ENCODE measurements at places on chromosomes 6 and 20.

- DNase-seq = no peak
Measured at GRCh38 chr6:105562027-105562426, 159.1 kb upstream of the PREP start.

DNA sequence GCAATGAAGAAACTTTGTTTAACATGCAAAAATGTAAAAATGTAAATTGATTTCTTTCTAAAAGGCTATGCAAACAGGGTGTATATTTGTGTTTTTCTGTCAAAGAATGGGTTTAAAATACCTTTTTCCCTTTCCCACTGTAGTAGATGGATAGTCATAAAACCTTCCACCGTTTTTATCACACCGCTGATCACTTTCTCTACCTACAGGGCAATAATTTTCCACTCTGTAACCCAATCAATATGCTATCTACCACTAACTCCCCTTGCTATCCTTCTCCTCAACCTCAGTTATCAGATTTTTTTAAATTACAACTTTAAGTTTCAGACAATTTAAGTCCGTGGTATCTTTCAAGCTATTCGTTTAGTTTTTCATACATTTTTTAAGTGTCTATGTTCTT is 91.4 kb upstream of the ARID1B start:
- no peak for DNase-seq

DNA sequence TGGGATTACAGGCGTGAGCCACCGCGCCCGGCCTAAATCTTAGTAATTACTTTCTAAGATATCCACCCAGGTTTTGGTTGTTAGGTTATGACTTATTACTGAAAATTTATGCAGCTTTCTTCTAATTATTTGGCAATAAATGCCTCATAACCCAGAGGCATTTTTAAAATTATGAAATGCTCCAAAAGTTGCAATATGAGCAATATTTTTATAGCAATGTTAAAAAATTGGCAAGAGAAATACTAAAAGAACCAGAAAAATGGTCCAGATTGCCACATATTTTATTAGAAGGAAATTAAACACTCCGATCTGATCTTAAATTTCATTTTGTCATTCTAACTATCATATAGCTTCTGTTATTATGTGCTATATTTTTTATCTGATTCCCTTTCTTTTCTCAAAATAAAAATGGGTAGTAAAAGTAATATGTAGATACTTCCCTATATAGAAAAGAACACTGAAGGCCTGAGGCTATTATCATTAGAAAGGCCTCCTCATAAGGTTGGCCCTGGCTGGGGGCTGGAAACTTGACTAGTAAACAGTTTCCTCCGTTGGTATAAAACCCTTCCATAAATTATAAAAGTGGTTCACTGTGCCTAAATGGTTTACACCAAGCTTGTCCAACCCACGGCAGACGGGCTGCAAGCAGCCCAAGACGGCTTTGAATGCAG is 22.1 kb downstream of the BLOC1S5 start:
- no peak for DNase-seq

DNA sequence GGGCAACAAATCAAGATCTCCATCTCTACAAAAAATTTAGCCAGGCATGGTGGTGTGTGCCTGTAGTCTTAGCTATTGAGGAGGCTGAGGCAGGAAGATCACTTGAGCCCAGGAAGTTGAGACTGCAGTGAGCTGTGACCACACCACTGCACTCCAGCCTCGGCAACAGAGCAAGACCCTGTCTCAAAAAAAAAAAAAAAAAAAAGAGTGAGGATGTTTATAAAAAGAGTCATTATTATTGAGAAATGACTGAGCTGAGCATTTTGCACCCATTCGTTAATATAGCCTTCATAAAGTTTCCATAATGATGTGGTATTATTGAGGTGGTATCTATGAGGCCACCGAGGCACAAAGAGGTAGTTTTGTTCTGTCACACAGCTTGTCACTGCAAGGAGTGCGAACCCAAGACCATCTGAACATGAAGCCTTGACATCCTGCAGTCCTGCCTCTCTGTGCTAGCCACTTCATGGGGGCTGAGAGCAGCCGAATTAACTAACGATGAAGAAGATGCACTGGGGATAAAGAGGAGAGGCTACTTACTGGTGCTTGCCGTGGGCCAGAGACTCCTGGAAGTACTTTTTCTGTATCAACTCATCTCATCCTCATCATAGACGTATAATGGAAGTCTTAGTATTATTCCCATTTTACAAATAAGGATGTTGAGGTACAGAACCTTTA is 175.5 kb downstream of the BCAS1 start:
- DNase-seq = no peak

GRCh38 chr6:17027441-17027840 is 74.4 kb upstream of the STMND1 start:
- no peak for DNase-seq

DNA sequence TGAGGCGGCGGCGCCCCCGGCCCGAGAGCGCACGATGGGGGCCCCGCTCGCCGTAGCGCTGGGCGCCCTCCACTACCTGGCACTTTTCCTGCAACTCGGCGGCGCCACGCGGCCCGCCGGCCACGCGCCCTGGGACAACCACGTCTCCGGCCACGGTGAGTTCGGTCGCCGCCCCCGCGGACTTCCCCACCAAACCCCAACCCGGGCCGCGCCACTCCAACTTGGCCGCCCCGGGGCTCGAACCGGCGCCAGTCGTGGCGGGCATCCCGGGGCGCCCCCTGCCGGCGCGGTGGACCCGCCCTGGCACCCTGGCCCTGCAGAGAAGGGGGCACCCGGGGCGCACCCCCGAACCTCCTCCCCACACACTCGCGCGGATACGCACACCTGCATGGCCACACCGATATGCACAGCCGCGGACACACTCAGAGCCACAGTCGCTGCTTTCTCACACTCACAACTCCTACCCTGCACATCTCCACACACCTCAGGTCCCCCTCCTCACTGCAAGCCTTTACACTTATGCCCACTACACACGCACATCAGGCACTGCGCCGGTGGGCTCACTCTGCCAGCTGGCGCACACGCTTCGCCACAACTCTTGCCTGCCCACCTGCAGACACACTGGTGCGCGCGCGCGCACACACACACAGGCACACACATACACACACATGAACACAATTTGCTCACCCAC is 535 bp downstream of the VSTM2L start:
- DNase-seq = no peak

DNA sequence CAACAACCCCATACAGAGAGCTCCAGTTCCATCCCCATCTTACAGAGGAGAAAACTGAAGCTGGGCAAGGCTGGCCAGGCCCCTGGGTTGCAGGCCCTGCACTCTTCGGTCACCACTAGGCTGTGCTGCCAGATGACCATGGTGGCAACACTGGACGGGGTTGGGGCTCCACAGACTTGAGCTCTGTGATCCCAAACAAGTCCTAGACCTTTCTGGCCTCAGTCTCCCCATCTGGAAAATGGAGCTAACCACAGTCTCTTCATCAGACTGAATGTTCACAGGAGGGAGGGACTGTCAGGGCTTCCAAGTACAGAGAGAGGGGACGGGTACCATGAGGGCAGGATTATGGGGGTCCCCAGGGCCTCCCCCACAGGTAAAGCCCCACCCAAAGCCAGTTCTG is 41.3 kb upstream of the NOL4L start:
- no peak for DNase-seq

DNA sequence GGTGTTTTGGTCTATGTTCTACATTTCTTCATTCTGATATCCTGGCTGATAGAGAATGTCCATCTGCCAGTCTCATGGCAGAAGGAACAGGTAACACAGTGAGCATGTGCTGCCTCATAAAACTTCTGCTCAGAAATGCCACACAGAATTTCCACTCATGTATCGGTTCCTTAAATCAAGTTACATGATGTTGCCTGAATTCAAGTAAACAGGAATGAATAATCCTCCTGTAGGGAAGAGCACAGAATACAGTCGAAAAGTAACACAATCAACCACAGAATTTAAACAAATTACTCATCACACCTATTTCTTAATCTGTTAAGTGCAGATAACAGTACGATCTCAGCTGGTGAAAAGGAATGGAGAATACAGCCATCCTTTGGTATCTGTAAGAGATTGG is 74.7 kb downstream of the FAM217A start:
- DNase-seq = no peak

DNA sequence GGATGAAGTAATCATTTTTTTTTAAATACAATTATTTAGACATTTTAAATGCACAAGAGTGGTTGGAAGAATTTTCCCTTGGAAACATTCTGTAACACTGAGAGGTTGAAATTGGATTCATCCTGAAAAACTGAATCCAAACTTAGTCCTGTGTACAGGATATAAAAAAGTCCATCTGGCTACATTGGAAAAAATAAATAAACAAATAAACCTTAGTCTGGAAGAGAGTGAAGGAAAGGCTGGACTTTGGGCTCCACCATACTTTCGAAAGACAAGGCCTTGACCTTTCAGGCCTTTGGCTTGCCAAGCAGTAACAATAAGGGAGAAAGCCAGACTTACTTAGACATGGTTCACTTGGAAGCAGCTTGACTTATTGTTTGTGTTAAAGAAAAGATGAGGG is 664.3 kb downstream of the TENT5A start:
- DNase-seq = no peak

- DNase-seq = no peak
Measured at GRCh38 chr6:111992851-111993250, 61.1 kb upstream of the CCN6 start.

- no peak for DNase-seq
Measured at GRCh38 chr20:56285496-56285895, 37.0 kb downstream of the MC3R start.

- no peak for DNase-seq
Measured at GRCh38 chr6:89927791-89928550, 33.7 kb downstream of the GJA10 start.

DNA sequence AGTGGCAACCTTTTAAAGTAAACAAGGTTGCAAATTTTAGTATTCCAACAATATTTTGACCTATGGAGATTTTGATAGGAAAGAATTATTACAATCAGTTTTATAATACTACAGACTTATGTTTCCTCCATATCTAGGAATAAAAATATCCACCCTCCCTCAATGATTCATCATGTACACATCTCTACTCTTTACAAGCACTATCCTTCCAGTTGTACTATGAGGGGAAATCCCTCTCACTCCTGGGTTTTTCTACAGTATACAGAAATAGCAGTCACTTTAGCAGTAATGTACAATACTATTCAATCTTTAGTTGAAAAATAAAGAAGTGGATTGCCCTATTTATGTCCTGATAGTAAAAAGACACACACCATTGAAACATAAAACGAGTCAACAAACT is 46.3 kb upstream of the SCML4 start:
- DNase-seq = no peak

GRCh38 chr6:169955731-169956437 is 204.5 kb downstream of the ERMARD start:
- DNase-seq = no peak

- DNase-seq = no peak
Measured at GRCh38 chr6:151494235-151494935, 568 bp downstream of the CCDC170 start.

- no peak for DNase-seq
Measured at GRCh38 chr6:87071683-87072082, 23.2 kb downstream of the CGA start.

DNA sequence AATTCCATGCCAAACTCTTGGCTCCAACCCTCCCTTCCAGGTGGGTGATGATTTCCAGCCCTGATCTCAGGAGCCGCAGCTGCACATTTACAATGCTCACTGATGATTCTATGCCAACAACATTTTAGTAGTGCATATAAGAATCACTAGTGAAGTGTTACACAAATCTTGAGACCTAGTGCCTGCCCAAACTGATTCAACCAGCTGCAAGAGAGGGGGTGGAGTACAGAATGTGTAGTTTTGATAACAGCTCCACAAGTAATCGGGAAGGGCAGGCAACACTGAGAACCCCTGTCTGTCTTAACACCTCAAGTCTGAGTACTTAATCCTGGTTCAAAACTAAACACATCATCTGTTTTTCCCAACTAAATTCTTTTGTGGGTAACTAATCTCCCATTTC is 91.7 kb downstream of the PRDM1 start:
- no peak for DNase-seq

DNA sequence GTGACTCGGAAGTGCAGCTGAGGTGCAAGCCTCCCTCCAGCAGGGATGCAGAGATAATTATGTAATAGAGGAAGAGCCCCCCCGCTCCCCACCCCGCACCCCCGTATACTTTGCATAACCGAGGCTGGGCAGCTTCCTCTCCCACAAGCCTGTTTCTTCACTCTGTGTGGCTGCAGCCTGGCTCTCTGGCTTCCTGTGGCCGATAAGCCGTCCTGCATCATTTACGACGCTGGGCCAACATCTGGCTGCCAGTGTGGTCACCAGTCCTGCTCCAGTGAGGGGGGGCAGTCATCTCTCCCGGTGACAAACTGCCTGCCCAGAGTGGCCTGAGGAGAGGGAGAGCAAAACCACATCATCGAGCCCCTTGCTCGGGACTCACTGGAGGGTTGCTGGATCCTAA is 59.2 kb downstream of the RBM38 start:
- DNase-seq = no peak

GRCh38 chr6:43698584-43699349 is 11.2 kb upstream of the MRPS18A start:
- DNase-seq = no peak

GRCh38 chr6:8857160-8857559 is 421.8 kb upstream of the SLC35B3 start:
- no peak for DNase-seq

DNA sequence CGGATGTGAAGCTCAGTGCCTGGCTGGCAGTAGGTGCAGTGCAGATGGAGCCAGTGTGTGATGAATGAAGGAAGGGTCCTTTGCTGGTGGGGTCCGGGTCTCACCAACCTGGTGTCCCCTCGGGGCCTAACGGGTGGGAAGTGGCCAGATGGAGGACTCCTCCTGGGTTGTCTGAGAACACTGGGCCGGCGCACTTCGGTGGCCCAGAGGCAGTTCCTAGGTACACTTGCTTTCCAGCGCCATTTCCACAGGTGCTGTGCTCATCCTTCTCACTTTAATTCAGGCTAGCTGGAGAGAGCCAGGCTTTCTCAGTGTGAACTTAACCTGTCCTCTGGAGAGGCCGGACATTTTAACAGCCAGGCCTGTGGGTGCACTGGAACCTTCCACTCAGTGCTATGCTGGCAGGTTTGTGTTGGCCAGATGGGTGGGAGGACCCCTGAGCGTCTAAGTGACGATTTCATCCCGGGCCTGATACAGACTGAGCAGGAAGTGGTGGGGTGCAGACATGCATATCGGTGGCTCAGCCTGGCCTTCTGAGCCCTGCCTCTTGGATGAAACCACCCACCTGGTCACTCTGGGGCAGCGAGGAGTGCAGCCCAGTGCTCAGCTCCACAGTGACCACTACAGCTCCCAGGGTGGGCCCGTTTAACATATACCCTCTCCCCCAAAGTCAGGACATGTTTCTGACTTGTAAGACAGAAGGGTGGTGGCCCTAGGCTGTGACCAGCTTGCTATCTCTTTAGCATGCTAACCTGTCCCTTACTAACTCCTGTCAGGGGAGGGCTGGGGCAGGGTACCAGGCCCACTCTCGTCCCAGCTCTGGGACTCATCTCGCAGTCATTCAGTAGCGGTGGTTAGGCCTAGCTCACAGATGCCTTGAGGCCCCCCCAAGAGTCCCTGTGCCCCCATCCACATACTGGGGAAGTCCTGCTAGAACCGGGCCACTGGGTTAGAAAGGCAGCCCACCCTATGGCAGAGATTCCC is 8.2 kb upstream of the PYGB start:
- DNase-seq = no peak

- no peak for DNase-seq
Measured at GRCh38 chr6:12608016-12608860, 108.3 kb upstream of the PHACTR1 start.
